Glutamatergic neuron (in vitro differentiated cells): ENCODE measurements at places on chromosomes 1 and 21. TPM values are rescaled to one million over a fixed set of nuclear protein-coding genes. Genes with fewer than 3 reads are reported as not detected.

- H3K36me3 ChIP-seq: no peaks in the 10 kb centered on the region
- no peak overlapping the region for H3K4me3 ChIP-seq
- DNase-seq: no peak
Measured at GRCh38 chr1:27122652-27123051, 32.3 kb downstream of the SLC9A1 start.

- peak; percentile 85 for DNase-seq
- H3K4me1 ChIP-seq: peaks cover 5% of the 10 kb centered on the region
- H3K27ac ChIP-seq: no peak overlapping the region
- H3K36me3 ChIP-seq: no peaks in the 10 kb centered on the region
Measured at GRCh38 chr1:23657659-23658275, 33.8 kb upstream of the RPL11 start.

DNA sequence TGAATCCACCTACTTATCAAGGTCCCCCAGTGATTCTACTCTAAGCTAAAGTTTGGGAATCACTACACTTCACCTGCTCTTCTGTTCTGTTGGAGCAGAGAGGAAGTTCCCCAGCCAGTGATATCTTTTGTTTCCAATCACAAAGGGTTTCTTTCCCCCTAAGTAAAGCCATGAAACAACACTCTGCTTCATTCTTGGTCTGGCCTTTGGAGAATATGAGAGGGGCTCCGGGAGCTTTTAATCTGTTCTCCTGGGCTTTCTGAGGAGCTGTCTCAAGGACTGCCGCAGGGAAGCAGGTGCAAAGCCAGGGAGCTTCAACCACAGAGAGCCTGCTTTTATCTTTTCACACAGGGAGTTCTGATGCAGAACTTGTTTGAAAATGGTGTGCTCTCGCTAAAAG lies 10.1 kb upstream of the SLAMF9 start:
- H3K36me3 ChIP-seq: no peaks in the 10 kb centered on the region
- no peak overlapping the region for H3K27ac ChIP-seq

- peak overlapping the region; percentile 85 for H3K4me3 ChIP-seq
- H3K4me1 ChIP-seq: peaks cover 16% of the 10 kb centered on the region
- DNase-seq: peak; percentile 83
- H3K36me3 ChIP-seq: no peaks in the 10 kb centered on the region
- H3K27me3 ChIP-seq: peaks cover 20% of the 10 kb centered on the region
Measured at GRCh38 chr1:1032424-1032823, 12.5 kb downstream of the AGRN start.

DNA sequence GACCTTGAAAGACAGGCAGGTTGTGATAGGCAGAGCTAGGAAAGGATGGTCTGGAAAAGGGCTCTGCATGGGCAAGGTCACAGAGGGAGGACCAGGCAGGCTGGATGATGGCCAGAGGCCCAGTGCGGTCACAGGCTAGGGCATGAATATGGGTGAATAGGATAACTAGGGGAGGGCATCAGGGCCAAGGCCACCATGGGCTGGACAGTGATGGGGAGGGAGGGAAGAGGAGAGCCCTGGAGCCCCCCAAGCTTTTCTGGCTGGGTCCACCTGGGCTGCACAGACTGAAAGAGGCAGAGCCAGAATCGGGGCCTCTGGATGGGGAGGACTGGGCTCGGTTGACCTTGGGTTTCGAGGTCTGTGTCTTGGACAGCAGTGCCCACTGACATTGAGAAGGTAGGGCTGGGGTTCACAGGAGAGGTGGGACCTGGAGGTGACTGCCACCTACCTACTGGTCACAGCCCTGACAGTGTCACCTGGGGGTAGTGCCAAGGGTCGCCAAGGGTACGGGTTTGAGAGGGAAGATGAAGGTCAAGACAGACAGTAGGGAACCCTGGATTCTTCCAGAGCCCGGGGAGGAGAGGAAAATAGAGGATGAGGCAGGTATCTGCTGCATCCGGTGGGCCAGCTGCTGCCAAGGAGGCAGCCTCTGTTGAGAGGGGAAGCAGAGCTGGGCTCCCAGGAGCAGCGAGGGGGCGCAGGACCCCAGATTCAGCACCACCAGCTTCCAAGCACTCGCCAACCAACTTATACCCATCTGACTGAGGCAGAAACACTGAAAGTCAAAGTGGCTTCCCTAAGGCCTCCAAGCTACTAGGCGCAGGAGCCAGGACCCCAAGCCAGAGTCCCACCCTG lies 6.1 kb upstream of the NPHP4 start:
- no peak overlapping the region for H3K27ac ChIP-seq
- H3K36me3 ChIP-seq: no peaks in the 10 kb centered on the region
- peaks cover 12% of the 10 kb centered on the region for H3K27me3 ChIP-seq
- DNase-seq: peak; percentile 5

- DNase-seq: no peak
- no peaks in the 10 kb centered on the region for H3K27me3 ChIP-seq
- no peaks in the 10 kb centered on the region for H3K36me3 ChIP-seq
- no peaks in the 10 kb centered on the region for H3K4me1 ChIP-seq
- H3K27ac ChIP-seq: no peak overlapping the region
- no peak overlapping the region for H3K4me3 ChIP-seq
Measured at GRCh38 chr1:3033040-3033789, 11.9 kb downstream of the ACTRT2 start.

LINGO4 gene
- total RNA-seq: not detected

DNA sequence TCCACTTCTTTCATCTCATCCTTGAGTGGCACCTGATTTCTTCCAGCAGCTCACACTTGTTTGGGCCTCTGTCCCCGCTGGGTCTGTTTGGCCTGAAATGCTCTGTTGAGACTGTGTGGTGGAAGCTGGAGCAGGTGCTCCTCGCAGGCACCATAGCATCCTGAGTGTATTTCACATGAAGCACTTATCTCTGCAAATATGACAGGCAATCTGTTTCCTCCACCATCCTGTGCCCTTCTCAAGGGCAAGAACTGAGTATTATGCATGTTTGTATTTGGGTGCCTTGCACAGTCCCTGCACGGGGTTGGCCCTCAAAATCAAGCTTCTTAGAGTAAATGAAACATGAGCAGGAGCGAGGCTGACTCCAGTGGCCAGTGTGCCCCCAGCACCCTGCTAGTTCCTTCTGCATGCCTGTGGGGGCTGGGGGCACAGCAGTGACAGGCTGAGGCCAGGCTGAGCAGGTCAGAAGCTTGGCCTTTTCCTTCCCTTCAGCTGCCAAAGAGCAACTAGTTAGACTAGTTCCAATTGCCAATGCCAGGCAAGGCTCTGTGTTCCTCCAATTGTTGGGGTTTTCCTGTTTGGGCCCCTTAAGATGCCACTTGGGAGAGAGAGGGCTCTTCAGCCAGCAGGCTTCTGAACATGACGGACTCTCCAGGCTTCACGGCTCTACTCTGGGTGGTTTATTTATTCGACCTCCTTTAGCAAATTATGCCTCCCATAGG lies 129.6 kb upstream of the ATP1A1 start:
- no peaks in the 10 kb centered on the region for H3K4me1 ChIP-seq
- no peak overlapping the region for H3K4me3 ChIP-seq
- DNase-seq: no peak
- H3K36me3 ChIP-seq: peaks cover 9% of the 10 kb centered on the region

GRCh38 chr1:182442333-182442732 lies 7.6 kb upstream of the RGSL1 start:
- no peak overlapping the region for H3K27ac ChIP-seq
- no peak overlapping the region for H3K4me3 ChIP-seq
- H3K4me1 ChIP-seq: no peaks in the 10 kb centered on the region
- peaks cover 4% of the 10 kb centered on the region for H3K27me3 ChIP-seq

GRCh38 chr1:205004351-205004750 lies 38.7 kb upstream of the CNTN2 start:
- H3K27ac ChIP-seq: no peak overlapping the region
- DNase-seq: no peak
- peaks cover 19% of the 10 kb centered on the region for H3K36me3 ChIP-seq
- peaks cover 34% of the 10 kb centered on the region for H3K4me1 ChIP-seq
- no peak overlapping the region for H3K4me3 ChIP-seq
- peaks cover 12% of the 10 kb centered on the region for H3K27me3 ChIP-seq

- peaks cover 8% of the 10 kb centered on the region for H3K36me3 ChIP-seq
- no peaks in the 10 kb centered on the region for H3K27me3 ChIP-seq
- peaks cover 12% of the 10 kb centered on the region for H3K4me1 ChIP-seq
- H3K4me3 ChIP-seq: no peak overlapping the region
- no peak overlapping the region for H3K27ac ChIP-seq
- DNase-seq: no peak
Measured at GRCh38 chr1:184535191-184535970, 148.6 kb downstream of the C1orf21 start.

FTCD gene
- 13.4 TPM for total RNA-seq

GRCh38 chr1:61042466-61043009 lies 39.8 kb upstream of the NFIA start:
- peaks cover 8% of the 10 kb centered on the region for H3K27me3 ChIP-seq
- peaks cover 6% of the 10 kb centered on the region for H3K4me1 ChIP-seq
- DNase-seq: no peak
- no peak overlapping the region for H3K27ac ChIP-seq
- no peaks in the 10 kb centered on the region for H3K36me3 ChIP-seq

LRRC71 gene
- total RNA-seq: not detected

GRCh38 chr1:1205769-1206375 lies 520 bp downstream of the TNFRSF18 start:
- no peak overlapping the region for H3K27ac ChIP-seq
- peaks cover 6% of the 10 kb centered on the region for H3K27me3 ChIP-seq
- DNase-seq: peak; percentile 17
- no peak overlapping the region for H3K4me3 ChIP-seq
- H3K4me1 ChIP-seq: peaks cover 8% of the 10 kb centered on the region

BTG2 gene
- total RNA-seq: 88.6 TPM

- H3K27me3 ChIP-seq: no peaks in the 10 kb centered on the region
- H3K36me3 ChIP-seq: peaks cover 4% of the 10 kb centered on the region
- H3K27ac ChIP-seq: peak overlapping the region; percentile 9
Measured at GRCh38 chr1:45822644-45823043, 19.2 kb downstream of the MAST2 start.

SESN2 gene
- total RNA-seq: 57.2 TPM

- no peak overlapping the region for H3K27ac ChIP-seq
- H3K36me3 ChIP-seq: peaks cover 4% of the 10 kb centered on the region
- H3K27me3 ChIP-seq: no peaks in the 10 kb centered on the region
- DNase-seq: no peak
- no peak overlapping the region for H3K4me3 ChIP-seq
Measured at GRCh38 chr1:193568512-193568911, 382.1 kb upstream of the B3GALT2 start.

DNA sequence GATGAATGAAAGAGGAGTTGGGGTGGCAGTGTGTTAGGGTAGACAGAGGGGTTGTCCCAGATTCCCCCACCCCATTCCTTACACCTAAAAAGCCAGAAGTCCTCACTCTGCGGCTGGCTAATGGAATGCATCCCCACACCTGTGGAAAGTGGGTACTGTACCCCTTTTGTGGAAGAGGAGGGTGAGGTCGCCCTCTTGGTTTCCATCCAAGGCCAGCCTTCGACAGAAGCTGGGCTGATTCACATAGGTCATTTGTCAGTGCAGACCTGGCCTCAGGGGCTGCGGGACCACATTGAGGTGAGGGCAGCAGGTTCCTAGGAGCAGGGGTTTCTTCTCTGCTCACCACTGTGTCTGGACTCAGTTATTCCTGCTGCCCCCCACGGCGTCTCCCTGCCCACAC lies 671.6 kb downstream of the MATN1 start:
- H3K36me3 ChIP-seq: no peaks in the 10 kb centered on the region
- no peak for DNase-seq
- peaks cover 5% of the 10 kb centered on the region for H3K27me3 ChIP-seq
- H3K4me1 ChIP-seq: peaks cover 2% of the 10 kb centered on the region

DNA sequence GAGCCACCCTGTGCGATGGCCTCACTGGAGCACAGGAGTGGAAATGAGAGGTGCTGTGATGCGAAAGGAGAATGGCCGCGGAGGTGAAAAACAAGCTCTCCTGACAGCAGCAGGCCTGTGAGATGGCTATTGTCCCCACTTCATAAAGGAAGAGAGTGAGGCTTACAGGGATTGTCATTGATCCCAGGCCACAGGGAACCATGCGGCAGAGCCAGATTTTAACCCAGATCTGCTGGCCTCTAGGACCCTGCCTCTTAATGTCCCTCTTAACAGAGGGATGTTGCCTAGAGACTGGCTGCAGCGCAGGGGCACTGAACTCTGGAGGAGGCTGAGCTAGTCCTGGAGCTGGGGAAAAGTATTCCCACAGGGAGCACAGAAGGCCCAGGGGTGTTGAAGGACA lies 3.1 kb upstream of the SYTL1 start:
- no peak overlapping the region for H3K4me3 ChIP-seq
- no peak overlapping the region for H3K27ac ChIP-seq
- peaks cover 14% of the 10 kb centered on the region for H3K27me3 ChIP-seq
- no peak for DNase-seq
- peaks cover 18% of the 10 kb centered on the region for H3K4me1 ChIP-seq

DNA sequence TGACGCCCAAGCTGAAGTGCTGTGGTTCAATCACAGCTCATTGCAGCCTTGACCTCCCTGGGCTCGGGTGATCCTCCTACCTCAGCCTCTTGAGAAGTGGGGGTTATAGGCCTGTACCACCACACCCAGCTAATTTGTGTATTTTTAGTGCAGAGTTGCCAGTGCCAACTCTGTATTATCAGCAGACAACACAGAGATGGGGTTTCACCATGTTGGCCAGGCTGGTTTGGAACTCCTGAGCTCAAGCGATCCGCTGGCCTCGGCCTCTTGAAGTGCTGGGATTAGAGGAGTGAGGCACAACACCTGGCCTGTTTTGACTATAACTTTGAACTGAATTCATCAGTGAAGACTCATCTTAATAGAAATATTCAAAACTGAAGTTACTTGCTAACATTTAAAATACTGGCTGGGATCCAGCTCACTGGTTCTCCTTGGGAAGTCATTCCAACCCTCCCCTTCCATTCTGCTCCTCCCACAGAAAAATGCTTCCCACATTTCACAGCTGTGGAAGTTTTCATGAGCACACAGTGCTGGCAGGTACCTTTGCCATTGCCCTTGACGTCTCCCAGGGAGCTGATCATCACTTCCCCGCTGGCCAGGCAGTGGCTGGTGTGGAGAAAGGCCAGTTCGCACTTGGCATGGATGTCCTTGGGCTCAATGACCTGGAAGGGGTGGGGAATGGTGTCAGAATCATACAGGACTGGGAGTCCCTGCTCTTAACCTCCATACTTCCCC lies 4.7 kb downstream of the SELENBP1 start:
- peaks cover 3% of the 10 kb centered on the region for H3K27me3 ChIP-seq
- no peak for DNase-seq
- H3K27ac ChIP-seq: no peak overlapping the region
- H3K36me3 ChIP-seq: peaks cover 15% of the 10 kb centered on the region
- no peak overlapping the region for H3K4me3 ChIP-seq

LRRC8C gene
- 2.6 TPM for total RNA-seq

- H3K4me3 ChIP-seq: no peak overlapping the region
- DNase-seq: no peak
- peaks cover 22% of the 10 kb centered on the region for H3K4me1 ChIP-seq
- H3K27me3 ChIP-seq: peaks cover 11% of the 10 kb centered on the region
Measured at GRCh38 chr1:39631361-39632322, 7.8 kb downstream of the HEYL start.

GRCh38 chr1:55050283-55050682 lies 10.9 kb downstream of the PCSK9 start:
- peaks cover 3% of the 10 kb centered on the region for H3K27me3 ChIP-seq
- no peak overlapping the region for H3K27ac ChIP-seq
- H3K4me3 ChIP-seq: no peak overlapping the region
- peaks cover 1% of the 10 kb centered on the region for H3K4me1 ChIP-seq

DNA sequence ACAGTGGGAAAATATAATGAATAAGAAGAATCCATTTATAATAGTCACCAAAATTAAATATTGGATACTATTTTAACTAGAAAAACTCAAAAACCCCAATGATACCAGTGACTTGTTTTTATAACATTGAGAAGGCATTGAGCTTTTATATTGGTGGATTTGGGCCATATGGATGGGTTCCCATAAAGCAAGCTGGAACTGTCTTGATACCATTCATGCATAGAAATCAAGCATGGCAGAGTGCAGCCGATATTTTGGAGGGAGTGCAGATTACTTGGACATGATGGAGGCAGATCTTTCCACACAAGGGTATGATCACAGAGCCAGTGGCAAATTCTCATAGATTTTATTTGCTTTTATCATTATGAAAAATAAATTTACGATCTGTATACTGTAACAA lies 3.8 kb upstream of the RWDD3 start:
- H3K27me3 ChIP-seq: no peaks in the 10 kb centered on the region
- DNase-seq: no peak
- peaks cover 1% of the 10 kb centered on the region for H3K4me1 ChIP-seq

ORC1 gene
- 3.4 TPM for total RNA-seq
